ENCODE measurements at places on chromosomes 5 and 9. TPM values are rescaled to one million over a fixed set of nuclear protein-coding genes. Genes with fewer than 3 reads are reported as not detected.

- no peak for DNase-seq
These were observed 96.4 kb downstream of the DIRAS2 start for GRCh38 chr9:90546200-90546599.

GRCh38 chr9:131480258-131480657 lies 22.5 kb upstream of the POMT1 start:
- no peak for DNase-seq

DNA sequence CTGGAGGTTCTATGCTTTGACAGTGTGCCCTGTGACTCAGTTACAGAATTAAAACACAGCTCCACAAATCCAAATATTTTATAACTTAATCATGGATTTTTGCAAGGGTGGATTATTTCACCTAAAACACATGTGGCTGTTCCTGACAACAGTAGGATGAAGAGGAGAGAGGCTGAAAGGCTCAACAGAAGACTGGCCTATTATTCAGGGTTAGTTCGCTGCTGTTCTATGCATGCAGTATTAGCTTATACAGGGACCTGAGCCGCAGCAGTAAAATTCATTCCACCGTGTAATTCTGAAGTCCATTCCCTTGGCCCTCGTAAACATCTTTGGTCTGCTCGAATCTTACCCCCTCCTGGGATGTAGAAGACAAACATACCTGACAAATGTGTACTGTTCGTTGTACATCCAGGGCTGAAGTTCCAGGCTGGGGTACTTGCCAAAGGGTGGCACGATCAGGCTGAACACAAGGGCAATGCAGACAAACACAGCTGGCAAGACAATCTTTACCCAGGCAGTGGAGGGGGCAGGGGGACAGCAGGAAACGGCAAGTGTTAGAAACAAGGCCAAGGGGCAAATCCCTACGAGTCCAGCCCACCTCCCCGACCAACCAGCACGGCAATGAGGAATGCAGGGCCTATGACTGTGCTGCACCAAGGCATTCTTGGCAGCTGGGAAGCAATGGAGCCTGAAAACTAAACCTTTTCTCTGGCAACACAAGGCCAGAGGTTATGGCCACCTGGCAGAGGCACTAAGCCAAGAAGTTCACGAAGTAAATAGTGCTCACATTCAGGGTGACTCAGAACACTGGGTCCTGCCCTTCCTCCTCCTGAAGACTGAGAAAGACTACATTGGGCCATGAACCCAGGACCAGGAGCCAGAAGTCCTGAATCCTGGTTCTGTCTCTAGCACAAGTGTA lies 46.8 kb downstream of the NIPSNAP3B start:
- DNase-seq: no peak

DNA sequence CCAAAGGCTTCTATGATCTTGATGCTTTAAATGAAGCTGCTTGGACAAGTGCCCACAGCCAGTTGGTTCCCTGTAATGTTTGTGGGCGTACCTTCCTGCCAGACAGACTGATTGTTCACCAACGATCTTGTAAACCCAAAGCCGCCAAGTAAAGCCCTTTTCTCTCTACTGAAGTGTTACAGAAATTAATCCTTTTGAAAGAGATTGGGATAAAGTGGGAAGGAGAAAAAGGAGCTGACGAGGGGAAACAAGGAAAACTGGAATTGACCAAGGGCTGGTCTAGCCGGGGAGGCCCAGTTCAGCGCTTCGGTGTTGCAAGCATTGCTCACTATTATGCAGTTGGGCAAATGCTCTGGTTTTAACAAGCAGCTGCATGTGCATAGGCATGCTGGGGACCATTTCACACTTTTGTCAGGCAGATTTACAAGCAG lies 53.2 kb downstream of the ZNF474 start:
- DNase-seq: no peak

DNA sequence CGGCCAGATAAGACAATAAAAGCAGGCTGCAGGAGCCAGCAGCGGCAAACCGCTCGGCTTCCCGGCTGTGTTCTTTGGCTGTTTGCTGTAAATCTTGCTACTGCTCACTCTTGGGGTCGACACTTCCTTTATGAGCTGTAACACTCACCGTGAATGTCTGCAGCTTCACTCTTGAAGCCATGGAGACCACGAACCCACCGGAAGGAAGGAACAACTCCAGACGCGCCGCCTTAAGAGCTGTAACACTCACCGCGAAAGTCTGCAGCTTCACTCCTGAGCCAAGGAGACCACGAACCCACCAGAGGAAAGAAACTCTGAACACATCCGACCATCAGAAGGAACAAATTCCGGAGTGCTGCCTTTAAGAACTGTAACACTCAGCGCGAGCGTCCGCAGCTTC lies 451.7 kb downstream of the AGTPBP1 start:
- DNase-seq: no peak

GRCh38 chr9:132627106-132627505 lies 42.7 kb downstream of the DDX31 start:
- no peak for DNase-seq

- DNase-seq: no peak
These were observed 66.7 kb upstream of the CAST start for GRCh38 chr5:96595300-96596090.

DNA sequence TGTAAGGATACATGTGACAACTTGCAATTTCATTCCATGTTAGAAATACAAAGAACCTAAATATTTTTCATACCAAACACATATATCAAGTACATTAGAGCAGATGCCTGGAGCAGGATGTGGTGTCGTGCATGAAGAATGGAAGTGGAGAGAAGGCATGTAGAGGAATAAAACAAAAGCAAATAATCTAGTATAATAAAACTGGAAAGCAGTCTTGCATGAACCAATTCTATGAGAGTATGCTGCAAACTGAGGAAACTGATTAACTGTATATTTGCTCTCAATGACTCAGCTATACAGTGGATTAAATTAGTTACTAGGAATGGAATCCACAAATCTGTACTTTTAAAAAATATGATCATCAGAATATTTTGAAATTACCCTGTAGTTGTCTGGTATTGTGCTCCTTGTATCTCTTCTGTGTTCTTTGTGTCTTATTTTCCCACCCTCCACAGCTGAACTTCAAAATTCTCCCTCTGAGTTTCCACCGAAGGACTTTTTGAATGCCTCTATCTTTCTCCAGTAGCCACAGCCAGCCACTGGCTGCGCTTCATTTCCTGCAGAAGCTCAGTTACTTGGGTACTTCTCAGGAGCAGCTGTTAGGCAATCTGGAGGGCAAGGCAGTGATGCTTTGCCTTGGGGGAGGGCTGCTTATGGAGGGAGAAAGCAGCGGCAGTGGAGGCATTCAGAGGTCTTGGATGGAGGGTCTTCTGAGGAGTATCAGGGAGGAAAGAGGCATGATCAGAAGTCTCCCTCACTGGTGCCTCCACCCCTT lies 608.0 kb downstream of the BRINP1 start:
- DNase-seq: no peak

DNA sequence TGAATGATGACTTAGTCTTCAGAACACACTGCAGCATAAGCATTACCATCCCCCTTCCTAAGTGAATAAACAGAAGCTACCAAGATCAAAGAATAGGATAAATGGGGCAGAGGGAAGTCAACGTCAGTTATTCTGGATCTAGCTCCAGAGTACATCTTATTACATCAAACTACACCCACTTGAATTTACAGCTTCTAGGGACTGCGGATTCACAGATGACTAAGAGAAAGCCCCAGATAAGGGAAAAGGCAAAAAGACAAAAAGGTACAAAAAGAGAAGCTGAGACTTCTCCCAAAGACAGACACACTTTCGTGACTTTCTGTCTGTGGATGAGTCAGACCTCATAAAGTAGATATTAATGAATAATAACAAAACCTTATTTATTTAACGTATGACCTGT lies 457.9 kb upstream of the BRINP1 start:
- no peak for DNase-seq

DNA sequence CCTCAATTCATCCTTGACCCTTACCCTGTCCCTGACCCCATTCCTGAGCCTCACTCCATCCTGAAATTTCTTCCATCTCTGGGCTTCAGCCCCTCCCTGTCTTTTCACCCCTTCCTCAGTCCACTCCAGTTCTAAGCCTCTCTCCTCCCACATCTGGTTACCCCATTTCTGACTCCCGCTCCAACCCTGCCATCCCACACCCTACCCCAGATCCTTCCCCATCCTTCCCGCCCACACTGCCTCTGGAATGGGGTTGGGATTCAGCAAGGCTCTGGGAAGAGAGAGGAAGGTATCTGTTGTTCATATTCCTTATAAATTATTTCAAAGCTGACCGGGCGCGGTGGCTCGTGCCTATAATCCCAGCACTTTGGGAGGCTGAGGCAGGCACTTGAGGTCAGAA lies 29.9 kb upstream of the MVB12B start:
- no peak for DNase-seq

DNA sequence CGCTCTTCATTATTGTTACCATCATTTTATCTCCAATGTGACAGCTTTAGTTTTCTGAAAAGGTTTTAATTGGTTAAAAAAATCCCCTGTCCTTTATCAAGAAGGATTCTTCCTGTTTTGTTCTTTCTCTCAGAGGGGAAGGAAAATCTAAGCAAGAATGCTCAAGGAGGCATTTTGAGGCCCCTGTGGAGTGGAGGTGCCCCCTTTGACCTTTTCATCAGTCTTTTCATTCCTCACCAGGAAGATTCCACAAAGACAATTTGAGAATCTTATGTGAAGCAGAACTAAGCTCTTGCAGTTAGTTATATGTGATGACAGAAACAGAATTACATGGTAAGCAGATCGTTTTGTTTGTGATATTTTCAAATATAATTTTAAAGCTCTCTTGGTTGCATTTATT lies 489.6 kb downstream of the MAN2A1 start:
- no peak for DNase-seq

DNA sequence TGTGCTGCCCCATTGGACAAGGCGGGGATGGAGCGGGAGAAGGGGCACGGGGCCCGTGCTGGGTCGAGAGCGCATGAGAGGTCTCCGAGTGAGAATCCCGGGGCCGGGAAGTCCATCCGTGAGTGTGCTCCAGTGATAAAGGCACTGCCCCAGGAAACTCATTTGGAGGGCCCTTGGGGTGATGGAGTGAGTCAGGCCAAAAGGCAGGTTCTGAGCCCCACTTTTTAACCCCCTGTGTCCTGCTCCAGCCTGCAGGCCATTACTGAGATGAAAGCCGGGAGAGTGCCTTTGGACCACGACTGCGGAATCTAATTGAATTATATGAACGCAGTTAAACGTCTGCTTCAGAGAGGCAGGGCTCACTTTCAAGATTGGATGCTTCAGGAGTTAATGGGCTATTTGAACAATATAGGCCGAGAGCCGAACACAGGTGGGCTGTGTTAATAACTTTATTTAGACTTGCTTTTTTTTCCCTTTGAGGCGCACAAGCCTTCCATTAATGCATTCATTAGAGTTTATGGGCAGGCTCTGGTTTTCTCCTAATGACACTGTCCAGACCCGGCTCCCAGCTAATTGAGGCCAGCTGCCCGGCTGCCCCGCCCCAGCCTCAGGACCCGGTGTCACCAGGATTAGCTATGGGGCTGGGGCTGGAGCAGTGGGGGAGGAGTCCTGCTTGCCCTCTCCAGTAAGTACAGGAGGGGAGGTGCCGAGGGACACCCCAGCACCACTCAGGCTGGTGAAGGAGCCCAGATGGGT lies 79.1 kb upstream of the LMX1B start:
- DNase-seq: no peak

DNA sequence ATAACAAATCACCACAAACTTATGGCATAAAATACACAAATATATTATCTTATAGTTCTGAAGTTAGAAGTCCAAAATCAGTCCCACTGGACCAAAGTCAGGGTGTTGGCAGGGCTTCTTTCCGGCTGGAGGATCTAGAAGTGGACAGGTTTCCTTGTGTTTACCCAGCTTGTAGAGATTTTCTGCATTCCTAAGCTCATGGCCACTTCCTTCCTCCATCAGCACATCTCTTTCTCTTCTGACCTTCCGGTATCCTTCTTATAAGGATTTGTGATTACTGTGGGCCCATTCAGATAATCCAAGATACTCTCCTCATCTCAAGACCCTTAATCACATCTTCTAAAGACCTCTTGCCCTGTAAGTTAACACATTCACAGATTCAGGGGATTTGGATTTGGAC lies 97.6 kb downstream of the RAB3C start:
- no peak for DNase-seq

GRCh38 chr9:120080849-120081248 lies 499.1 kb downstream of the CDK5RAP2 start:
- DNase-seq: no peak

- no peak for DNase-seq
These were observed 116.1 kb downstream of the KDM4C start for GRCh38 chr9:6873857-6874256.

DNA sequence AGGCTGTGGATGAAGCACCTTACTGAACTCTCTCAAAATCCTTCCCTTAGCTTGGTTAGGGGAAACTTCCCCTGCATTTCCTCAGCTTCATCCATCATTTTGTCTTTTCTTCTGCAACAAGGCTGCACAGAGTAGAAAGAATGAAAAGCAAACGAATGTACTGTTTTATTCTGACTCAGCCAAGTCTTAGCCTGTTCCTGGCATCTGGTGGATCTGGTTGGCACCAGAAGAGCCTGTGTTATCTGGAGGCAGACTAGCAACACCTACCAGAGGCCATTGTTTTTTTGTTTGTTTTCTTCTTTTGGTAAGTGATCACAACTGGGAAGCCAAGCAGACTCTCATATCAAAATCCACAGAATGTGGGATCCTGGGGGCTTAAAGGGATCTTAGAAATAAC lies 200.7 kb downstream of the FANCC start:
- no peak for DNase-seq

DNA sequence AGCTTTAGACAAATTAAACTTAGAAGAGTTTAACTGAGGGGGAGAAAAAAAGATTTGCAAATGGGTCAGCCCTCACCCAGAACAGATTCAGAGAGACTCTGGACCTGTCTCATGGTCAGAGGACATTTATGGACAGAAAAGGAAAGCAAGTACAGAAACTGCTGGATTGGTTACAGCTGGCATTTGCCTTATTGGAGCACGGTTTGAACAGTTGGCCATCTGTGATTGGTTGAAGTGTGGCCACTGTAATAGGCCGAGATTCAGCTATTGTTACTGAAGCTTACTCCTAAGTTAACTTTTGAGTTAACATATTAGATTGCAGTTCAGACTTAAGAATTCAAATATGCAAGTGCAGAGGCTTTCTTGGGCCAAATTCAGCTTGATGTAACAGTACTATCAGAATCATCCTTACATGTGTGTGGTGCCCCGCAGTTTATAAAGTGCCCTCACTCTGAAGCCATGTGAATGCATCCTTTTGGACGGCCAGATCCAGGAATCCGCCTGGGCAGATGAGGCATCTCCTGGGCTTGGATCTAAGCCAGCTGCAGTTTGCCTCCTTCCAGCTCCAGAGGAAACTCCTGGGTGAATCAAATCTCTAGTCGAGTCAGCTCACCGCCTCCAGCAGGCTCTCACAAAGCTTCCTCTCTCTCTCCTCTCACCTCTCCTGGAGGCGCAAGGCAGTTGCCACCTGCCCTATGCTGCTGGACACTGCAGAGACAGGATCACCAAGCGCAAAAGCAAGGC lies 165.2 kb downstream of the ADAMTS12 start:
- DNase-seq: no peak

- no peak for DNase-seq
These were observed 92.8 kb upstream of the ADAMTS2 start for GRCh38 chr5:179438011-179438441.

GRCh38 chr5:52818360-52818759 lies 30.6 kb downstream of the ITGA1 start:
- no peak for DNase-seq

Gene CRB2
- 0.58 TPM for total RNA-seq

Gene EGFLAM
- total RNA-seq: 48.2 TPM

Gene BAAT
- not detected for total RNA-seq
